ENCODE measurements at places on chromosomes 12 and 14.

DNA sequence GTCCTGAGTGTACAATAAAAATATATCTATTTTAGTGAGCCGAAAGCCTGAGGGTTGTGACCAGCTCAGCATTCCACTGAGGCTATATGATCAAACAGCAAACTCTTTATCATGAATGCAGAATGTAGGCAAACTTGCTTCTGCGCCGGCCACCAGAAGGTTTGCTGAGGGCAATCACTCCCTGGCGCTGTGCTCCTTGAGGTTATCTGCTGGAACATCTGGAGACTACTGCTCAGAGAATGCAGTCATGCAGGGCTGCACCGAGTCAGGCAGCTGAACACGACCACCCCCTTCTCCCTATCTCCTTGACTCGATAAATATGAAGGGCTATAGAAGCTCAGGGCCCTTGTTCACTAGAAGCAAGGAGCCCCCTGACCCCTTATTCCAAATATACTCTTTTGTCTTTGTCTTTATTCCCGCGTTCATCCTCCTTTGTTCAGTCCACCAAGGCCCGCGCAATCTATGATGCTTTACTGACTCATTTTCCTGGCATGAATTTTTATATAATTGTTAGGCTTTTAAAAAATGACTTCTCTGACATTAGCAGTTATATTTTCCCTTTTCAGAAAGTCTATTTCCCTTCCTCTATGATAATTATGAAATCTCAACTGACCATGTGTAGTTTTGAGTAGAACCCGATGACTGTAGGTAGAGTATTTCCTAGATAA is 1089.3 kb downstream of the SLC16A7 start:
- no peak for DNase-seq

GRCh38 chr12:47570151-47570550 is 135.7 kb downstream of the RPAP3 start:
- no peak for DNase-seq

DNA sequence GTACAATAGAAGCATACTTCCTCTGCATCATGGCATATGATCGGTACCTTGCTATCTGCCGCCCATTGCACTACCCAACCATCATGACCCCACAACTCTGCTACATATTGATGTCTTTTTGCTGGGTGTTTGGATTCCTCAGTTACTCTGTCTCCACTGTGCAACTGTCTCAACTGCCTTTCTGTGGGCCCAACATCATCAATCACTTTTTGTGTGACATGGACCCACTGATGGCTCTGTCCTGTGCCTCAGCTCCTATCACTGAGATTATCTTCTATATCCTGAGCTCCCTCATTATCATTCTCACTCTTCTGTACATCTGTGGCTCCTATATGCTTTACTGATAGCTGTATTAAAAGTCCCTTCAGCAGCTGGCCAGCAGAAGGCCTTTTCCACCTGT is 13.9 kb upstream of the OR11H6 start:
- DNase-seq: no peak

GRCh38 chr14:70008284-70009262 is 129.4 kb downstream of the SMOC1 start:
- no peak for DNase-seq

DNA sequence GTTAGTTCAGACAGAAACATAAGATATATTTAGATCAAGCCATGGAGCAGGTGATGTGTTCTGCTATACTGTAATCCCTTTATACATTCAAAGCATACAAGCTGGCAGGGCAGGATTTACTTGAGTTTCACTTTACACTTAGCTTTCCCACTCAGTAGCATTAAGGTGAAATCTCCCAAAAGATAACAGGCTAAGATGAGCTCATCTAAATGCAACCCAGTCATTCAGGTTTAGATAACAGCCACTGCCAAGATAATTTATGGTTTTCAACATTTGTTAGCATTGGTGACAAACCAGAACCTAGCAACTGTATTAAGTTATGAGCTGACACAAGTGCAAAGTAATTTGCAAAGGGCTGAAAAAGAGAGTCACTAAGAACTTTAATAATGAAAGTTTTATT is 925.1 kb upstream of the ATXN7L3B start:
- no peak for DNase-seq

GRCh38 chr14:101884089-101884933 is 80.1 kb upstream of the DYNC1H1 start:
- DNase-seq: no peak

DNA sequence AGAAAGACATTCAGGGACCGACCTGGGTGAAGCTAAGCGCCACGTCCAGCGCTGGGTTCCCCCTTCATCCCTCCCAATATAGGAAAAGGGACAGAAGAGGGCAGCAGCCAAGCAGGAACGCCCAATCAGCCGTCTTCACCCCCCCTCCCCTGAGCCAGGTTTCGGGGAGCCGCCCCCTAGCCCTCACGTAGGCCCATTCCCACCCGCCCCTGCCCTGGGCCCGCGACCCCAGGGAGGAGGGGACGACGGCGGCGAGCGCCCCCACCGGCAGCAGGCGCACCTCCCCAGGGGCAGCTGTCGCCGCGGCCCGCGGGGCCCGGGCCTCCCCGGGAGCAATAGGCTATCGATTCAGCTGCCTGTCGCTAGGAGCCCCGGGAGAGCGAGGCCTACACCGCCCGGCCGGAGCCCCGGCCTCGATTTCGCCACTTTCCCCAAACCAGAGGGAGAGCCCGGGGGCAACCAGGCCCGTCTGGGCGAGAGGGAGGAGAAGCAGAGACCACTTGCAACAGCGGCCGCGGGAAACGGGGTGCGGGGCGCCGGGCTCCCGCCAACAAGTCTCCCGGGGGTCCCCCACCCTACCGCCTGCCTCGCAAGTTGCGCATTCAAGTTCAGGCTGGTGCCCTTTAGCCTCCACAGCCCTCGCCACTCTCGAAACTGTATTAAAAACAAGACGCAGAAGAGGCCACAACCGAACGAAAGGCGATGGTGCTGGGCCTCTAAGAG is 1.3 kb downstream of the DCAF5 start:
- DNase-seq: peak; percentile 78

DNA sequence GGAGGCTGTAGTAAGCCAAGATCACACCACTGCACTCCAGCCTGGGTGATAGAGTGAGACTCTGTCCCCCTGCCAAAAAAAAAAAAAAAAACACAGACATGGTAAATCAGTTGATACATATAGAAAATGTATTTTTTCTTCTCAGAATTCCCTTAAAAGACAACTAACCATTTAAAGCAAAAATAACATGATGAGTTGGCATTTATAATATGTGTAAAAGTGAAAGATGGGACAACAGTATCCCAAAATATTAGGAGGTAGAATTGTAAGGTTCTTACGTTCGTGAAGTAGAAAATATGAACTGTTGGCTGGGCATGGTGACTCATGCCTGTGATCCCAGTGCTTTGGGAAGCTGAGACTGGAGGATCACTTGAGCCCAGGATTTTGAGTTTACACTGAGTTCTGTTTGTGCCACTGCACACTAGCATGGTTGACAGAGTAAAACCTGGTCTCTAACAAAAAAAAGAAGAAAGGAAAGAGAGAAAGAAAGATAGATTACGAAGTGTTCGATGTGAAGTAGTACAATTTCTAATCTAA is 296.7 kb downstream of the FBXL14 start:
- no peak for DNase-seq

DNA sequence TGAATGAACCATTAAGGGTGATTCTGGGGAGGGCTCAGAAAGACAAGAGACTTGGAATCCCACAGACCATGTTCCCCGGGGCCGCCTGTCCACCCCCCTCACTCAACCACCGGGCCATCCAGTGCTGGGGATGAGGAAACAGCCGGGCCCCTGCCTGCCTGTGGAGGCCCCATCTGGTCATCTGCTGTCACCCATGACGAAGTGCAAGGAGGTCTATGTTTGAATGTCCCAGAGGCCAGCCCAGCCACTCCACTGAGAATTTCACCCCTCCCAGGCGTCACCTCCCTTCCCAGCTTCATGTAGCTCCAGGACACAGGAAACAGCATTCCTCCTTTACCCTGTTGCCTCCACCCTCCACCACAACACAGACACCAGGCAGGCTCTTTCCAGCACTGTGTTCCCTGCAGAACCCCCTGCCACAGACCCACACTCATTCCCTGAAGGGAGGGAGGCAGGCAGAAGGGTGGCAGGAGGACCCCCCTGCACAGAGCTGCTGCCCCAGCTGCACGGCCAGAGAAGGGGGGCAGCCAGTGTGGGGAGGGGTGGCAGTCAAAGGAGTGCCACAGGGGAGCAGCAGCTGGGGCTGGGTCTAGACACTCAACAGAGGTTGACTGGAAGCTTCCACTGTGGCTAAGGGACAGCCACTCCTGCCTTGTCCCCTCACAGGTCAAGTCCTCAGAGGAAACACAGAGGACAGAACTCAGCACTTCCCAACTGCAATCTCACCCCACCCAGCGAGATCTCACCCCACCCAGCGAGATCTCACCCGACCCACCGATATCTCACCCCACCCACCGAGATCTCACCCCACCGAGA is 50.3 kb upstream of the PPP2R5C start:
- DNase-seq: no peak

DNA sequence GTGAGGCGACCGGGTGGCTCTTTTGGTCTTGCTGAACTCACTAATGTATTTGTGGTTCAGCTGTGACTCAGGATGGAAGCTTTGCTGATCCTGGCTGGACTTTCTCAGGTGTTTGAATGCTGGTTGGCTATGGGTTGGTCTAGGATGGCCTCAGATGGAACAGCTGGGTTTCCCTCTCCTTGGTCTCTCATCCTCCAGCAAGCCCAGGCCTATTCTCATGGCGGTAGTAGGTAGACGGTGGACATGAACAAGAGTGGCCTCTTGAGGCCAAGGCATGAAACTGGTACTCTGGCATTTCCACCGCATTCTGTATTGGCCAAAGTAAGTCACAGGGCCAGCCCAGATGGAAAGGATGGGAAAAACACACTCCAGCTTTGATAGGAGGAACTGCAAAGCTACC is 11.8 kb upstream of the POLR3B start:
- DNase-seq: no peak

DNA sequence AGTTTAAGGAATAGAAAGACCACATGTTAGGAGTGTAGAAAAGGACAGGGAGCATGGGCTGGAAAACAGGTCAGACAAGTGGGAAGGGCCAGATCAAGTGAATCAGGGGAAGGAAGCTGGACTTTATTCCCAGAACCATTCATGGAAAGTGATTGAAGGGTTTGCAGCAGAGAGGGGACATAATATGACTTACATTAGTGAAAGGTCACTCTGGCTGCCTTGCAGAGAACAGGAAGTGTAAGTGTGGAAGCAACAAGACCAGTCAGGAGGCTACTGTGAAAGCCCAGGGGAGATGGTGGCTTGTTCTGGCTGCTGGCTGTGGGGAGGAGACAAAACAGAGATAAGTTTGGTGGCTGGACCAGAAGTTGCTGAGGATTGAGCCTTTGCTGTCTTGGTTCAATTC is 69.1 kb downstream of the VCPKMT start:
- no peak for DNase-seq

GRCh38 chr12:57474862-57475261 is 4.8 kb downstream of the ARHGAP9 start:
- DNase-seq: no peak

- no peak for DNase-seq
These were observed 18.5 kb downstream of the CD163 start for GRCh38 chr12:7485095-7485494.

DNA sequence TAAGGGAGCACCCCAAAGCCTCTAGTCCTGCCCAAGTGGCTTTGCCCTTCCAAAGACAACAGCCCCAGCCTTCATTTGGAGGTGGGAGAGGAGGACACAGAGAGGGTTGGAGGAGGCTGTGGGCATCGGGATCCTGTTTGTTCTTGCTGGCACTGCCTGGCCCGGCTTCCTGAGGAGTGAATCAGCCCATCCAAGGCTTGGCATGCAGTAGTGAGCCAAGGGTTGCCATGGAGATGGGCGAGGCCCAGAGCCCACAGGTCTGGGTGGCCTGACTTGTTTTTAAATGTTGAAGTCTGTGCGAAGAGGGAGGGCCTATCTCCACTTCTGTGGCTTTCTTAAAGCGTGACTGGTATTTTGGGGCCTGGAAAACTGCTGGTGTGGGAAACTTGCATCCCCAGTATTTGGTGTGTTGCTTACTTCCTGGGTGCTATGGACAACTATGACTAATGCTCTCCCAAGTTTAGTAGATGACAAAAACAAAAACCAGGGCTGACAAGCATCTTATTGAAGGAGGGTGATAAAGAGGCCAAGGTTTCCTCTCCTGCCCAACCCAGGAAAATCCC is 15.8 kb downstream of the CD9 start:
- no peak for DNase-seq

GRCh38 chr14:104149617-104150135 is 11.3 kb downstream of the KIF26A start:
- DNase-seq: no peak

DNA sequence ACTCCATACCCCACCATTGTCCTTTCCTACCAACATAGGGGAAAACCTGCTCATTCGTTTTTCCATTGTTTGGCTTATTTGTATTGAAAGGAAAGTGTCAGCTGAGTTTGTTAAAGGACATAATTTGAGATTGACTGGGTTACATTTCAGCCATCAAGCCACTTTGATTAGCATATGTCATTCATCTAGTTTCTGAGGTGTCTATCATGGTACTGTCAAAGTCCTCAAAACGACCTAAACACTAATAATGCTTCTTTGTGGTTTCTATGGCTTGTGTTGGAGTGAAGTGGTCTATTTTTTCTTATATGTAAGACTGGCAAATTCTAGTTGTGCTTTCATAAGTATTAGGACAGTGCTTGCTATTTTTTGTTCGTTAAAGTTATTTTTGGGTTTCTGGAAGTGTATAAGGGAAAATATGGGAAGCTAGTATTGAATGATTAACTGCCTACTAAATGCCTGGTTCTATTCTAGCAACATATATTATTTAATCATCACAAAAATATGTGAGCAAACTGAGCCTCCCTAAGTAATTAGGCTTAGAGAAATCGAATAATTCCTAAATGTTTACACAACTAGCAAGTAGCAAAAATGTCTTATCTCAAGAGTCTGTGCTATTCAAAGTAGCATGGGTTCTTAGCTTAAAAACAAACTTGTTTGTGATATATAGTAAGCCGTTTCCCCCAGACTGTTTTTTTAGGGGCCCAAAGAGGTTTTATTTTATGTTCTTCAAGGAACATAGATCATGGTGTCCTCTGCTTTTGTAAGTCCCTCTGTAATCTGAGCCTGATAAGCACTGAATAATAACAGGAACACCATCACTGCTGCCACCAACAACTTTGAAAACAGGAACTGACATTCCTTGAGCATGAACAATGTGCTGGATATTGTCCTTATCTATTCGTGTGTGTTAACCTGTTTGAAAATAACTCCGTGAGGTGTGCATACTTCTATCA is 67.1 kb downstream of the DERA start:
- no peak for DNase-seq

DNA sequence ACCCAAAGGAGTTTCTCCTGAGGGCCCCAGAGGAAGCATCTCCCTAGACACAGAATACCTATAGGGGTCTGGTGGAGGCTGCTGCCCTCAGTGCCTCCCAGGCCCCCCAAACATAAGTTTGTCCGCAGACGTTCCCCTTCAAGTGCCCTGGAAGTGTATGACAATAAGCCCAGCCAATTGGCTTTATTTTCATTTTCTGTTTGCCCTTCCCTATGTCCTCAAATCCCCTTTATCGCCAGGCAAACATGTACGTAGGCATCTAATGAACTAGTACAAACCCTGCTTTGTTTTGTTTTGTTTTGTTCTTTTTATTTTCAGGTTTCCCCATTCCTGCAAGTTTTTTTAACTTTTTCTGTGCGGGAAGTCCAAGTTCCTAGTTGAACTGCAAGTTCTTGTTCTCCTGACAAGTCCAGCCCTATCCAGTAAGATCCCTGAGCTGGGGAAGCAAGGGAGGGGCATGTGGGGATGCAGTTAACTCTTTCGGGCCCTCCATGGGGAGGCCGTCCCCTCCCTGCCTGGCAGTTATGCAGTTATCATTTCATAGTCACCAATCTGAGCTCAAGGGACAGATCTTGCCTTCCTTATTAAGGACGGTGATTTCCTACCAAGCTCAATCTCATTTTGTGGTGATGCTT is 141.9 kb downstream of the KCNA5 start:
- DNase-seq: no peak

Measured in central memory CD4-positive, alpha-beta T cell (primary cell).